GM20000 (cell line): ENCODE measurements at places on chromosomes 5 and 9.

DNA sequence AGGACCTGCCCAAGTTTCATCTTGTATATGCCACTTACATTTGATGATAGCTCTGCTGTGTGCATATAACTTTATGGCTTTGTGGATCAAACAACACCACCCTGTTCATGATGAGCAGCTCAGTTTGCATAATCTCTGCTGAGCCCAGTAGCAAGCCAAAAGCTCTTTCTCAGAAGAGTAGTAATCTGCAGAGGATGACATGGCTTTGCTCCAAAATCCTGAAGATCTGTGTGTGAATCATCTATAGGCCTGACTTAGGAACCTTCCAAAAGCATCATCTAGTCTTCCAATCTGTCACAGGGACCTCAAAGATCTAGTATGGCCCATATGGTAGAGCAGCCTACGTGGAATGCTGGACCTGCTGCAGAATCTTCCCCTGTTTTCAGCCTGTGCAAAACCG is 394.6 kb downstream of the PSAT1 start:
- no peak for DNase-seq

- no peak for DNase-seq
These were observed 952.2 kb upstream of the WWC1 start for GRCh38 chr5:167339205-167339604.

DNA sequence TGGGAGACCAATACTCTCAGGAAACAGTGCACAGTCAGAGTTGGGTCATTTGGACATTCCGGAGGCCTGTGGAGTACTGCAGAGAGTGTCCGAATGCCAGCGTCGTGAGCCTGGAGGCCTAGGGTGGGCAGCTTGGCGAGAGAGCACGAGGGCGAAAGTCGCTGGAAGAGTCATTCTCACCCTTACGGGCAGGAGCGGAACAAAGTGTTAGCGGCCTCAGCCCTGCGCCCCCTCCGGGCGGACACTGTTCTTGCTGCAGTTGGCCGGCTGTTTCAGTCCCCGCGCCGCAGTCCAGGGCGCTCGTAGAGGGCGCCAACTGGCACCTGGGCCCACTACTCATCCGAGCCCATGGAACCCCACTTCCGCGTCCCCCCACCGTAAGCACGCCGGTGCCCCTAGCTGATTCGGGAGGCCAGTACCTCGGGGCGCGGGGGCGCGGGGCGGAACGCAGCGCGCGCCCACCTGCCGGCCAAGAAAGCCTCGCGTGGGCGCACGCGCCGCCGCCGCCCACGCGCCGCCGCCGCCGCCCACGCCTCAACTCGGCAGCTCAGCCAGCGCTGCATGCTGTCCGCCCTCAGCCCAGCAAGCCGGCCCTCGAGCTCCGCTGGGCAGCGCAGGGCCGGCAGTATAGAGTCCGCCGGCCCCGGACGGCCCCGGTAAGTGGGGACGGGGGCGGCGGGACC is 99.7 kb upstream of the CCL21 start:
- peak; percentile 39 for DNase-seq

DNA sequence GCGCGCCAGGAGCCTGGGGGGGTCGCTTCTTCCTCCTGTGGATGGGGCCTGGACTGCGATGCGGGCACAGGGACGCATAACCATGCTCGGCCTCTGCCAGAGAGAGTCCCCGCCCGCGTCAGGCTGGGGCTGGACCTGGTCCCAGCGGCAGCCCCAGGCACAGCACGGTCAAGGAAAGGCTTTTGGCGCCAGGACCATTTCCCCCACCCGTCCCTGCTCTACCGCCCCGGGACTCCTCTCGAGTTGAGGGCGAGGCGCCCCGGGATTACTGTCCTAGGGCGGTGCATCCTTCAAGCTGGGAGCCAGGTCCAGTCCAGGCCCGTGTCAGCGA is 341 bp downstream of the MXD3 start:
- no peak for DNase-seq
